ENCODE measurements at places on chromosomes 6 and 20. TPM values are rescaled to one million over a fixed set of nuclear protein-coding genes. Genes with fewer than 3 reads are reported as not detected.

Gene ACTL10
- not detected for total RNA-seq

Gene HMGCLL1
- total RNA-seq, result 0.08 TPM

Gene CGA
- 0.24 TPM for total RNA-seq

Gene PACRG
- total RNA-seq, result not detected

Gene MYBL2
- 80.6 TPM for total RNA-seq

Gene ARID1B
- total RNA-seq, result 18.1 TPM

Gene PTP4A1
- total RNA-seq, result 98.2 TPM

Gene PKIB
- total RNA-seq, result 0.71 TPM

Gene TMEM217
- 0.82 TPM for total RNA-seq

Gene PRRT1
- total RNA-seq, result 0.63 TPM

Gene ZBTB12
- total RNA-seq, result 3.9 TPM

Gene PDCD2
- total RNA-seq, result 49.1 TPM

Gene SMLR1
- total RNA-seq, result not detected

Gene APOBEC2
- not detected for total RNA-seq

Gene CDC25B
- total RNA-seq, result 208 TPM

Gene C20orf202
- total RNA-seq, result not detected

Gene COL9A3
- total RNA-seq, result 0.70 TPM

Gene CALHM5
- total RNA-seq, result 0.03 TPM

Gene PROCR
- 105 TPM for total RNA-seq

Gene LY6G6C
- not detected for total RNA-seq

Gene NOX3
- not detected for total RNA-seq

Gene NEDD9
- 53.1 TPM for total RNA-seq

Gene MLN
- total RNA-seq, result not detected

Gene VSX1
- total RNA-seq, result 0.99 TPM

Gene KIF25
- 0.03 TPM for total RNA-seq

Gene TRDN
- not detected for total RNA-seq

Gene TRIM31
- total RNA-seq, result 0.85 TPM

Gene SUMO4
- not detected for total RNA-seq

Gene NPBWR2
- not detected for total RNA-seq

Gene FOXS1
- total RNA-seq, result 0.32 TPM

Gene LY6G5B
- total RNA-seq, result 3.6 TPM

Gene HCK
- total RNA-seq, result 0.13 TPM

Gene HDGFL1
- total RNA-seq, result not detected

Gene LY6G5C
- 1.3 TPM for total RNA-seq

Gene GMNN
- 61.1 TPM for total RNA-seq

Gene SPACA1
- total RNA-seq, result not detected

Gene C4A
- total RNA-seq, result 0.83 TPM

Gene CDH26
- total RNA-seq, result 0.30 TPM

Gene LY6G6D
- total RNA-seq, result not detected

Gene SUN5
- not detected for total RNA-seq

Gene ITPR3
- 48.3 TPM for total RNA-seq

Gene TREM2
- total RNA-seq, result not detected

Gene PLCB4
- total RNA-seq, result 23.2 TPM

Gene LAMA2
- 0.47 TPM for total RNA-seq

Gene LY6G6F
- total RNA-seq, result not detected

Gene LZTS3
- 4.7 TPM for total RNA-seq

Gene SLC35D3
- total RNA-seq, result 0.05 TPM

Gene OVOL2
- total RNA-seq, result 0.28 TPM

Gene FAM83B
- total RNA-seq, result not detected

Gene TCF21
- 0.07 TPM for total RNA-seq

Gene FABP7
- total RNA-seq, result not detected

Gene GPLD1
- 1.1 TPM for total RNA-seq

Gene SLC17A3
- total RNA-seq, result 1.1 TPM

Gene FAM162B
- total RNA-seq, result not detected

Gene BANF2
- not detected for total RNA-seq

Gene EFCAB8
- total RNA-seq, result not detected
